ENCODE measurements at places on chromosomes 2 and 18. TPM values are rescaled to one million over a fixed set of nuclear protein-coding genes. Genes with fewer than 3 reads are reported as not detected.
A peak's percentile ranks its signal among the peaks of the same experiment; 100 is the strongest.

GRCh38 chr2:12988279-12988678 is 271.5 kb downstream of the TRIB2 start:
- H3K4me3 ChIP-seq = no peak overlapping the region
- H3K27me3 ChIP-seq = no peaks in the 10 kb centered on the region
- H3K4me1 ChIP-seq = no peaks in the 10 kb centered on the region
- no peak overlapping the region for H3K27ac ChIP-seq

DNA sequence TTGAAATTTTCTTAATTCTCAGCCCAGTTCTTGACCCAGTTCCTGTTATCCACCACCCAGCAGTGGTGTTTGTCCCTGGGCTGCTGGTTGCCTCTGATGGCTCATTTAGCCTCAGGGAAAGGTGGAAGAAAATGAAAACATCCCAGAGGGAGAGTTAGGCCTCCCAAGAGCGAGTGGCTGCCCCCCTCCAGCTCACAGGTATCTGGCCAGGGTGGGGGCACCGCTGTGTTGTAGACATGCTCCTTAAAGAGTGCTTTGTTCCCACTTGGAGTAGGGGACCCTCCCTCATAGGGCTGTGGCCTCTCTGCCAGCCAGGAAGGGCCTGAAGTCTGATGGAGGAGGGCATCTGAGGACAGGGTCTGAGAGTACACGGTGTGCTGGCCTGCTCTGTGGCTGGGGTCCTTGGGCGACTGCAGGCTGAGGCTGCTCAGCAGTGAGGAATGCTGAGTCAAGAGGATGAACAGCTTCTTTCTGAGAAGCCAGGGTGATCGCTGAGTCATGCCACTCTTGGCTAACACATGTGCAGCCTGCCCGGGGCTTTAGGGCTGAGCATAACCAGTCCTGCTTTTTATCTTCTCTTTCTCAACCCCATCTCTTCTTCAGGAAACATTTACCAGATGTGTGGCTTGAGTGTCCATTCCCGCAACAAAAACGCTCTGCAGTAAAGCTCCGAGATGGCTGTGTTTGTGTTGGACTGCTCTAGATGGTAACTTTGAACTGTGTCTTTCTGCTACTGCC is 72.3 kb downstream of the IL1R2 start:
- no peak overlapping the region for H3K4me3 ChIP-seq
- peaks cover 26% of the 10 kb centered on the region for H3K4me1 ChIP-seq
- H3K27me3 ChIP-seq = no peaks in the 10 kb centered on the region
- H3K36me3 ChIP-seq = no peaks in the 10 kb centered on the region

DNA sequence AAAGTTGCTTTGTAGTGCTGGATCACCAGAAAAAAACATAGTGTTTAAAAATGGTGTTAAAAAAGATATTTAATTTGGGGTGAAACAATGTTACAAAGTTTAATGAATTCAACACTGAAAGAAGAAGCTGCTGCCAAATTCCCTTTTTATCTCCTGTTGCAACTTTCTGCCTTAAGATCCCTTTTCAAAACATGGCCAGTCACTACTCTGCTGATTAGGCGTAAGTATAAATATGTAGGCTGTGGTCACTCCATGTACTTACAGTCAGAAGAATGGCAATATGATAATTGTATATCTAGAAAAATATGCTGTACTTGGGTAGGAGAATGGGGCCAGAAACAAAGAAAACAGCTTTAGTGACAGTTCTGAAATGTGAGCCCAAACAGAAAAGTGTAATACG is 123.5 kb upstream of the ZBTB14 start:
- H3K36me3 ChIP-seq = no peaks in the 10 kb centered on the region
- peak; percentile 42 for DNase-seq
- no peak overlapping the region for H3K4me3 ChIP-seq
- H3K27ac ChIP-seq = no peak overlapping the region
- peaks cover 10% of the 10 kb centered on the region for H3K4me1 ChIP-seq
- H3K27me3 ChIP-seq = no peaks in the 10 kb centered on the region

DNA sequence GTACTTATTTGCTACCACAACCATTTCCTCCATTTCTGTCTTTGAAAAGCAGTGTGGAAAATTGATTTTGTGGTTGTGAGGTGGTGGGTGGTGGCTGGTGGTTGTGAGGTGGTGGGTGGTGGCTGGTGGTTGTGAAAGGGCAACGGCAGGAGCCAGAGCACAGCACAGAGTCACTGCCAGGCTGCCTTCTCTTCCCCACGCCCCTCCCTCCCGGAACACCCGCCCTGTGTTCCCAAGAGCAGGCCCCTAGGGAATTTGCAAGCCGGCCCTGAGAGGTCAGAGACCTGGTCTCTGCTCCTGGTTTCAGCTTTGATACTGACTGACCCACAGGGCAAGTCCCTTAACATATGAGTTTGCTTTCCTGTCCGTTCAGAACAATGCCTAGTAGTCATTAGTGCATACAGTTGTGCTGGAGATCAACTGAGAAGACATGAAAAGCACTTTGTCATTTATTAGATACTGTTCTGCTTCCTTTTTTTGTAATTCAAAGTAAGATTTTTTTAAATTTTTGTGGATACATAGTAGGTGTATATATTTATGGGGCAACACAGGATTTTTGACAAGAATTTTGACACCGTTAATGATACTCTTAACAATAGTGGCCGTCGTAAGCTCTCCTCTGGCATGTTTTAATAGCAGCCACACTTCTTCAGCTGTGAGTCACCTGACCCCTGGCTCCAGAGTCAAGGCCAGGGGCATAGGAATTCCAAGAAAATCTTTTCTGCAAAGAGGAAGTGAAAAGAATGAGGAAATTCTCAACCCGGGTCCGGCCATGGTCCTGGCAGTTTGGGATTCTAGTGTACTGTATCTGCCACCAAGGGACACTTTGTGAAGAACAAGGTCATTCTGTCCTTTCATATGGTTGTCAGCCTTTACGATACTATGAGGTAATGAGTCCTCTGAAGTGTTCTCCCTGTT is 53.2 kb downstream of the ITGA6 start:
- no peaks in the 10 kb centered on the region for H3K4me1 ChIP-seq
- no peak overlapping the region for H3K27ac ChIP-seq
- no peaks in the 10 kb centered on the region for H3K36me3 ChIP-seq

DNA sequence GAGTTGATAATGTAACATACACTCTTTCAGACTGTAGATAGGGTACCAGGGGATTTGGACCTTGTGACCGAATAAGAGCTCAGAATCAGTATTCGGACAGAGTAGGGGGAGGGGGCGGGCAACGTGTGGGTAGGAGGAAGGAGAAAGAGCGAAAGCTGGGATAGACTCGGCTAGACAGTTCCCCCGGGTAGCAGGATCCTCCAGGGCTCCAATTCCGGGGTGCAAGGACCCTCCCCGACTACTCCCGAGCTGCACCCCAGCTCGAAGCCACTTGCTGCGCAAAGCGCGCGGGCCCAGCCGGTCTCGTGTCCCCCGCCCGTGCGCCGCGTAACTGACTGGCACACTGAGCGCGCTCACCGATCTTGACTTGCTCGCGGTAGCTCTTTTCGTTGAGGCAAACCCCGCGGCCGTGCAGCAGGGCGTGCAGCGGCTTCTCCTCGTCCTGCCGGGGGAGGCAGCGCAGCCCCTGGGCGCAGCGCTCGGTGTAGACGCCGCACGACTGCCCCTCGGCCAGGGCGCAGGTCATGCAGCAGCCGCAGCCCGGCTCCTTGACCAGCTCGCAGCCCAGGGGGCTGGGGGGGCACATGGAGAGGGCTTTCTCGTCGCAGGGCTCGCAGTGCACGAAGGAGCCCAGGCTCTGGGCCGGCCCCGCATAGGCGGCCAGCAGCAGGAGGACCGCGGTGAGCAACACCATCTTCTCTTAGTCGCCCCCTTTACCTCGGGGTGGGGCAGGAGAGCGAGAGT is 1.1 kb downstream of the IGFBP5 start:
- H3K4me1 ChIP-seq = peaks cover 10% of the 10 kb centered on the region
- DNase-seq = peak; percentile 85
- peak overlapping the region; percentile 37 for H3K27ac ChIP-seq
- H3K36me3 ChIP-seq = no peaks in the 10 kb centered on the region
- peak overlapping the region; percentile 34 for H3K4me3 ChIP-seq
- peaks cover 14% of the 10 kb centered on the region for H3K27me3 ChIP-seq

GRCh38 chr2:98461498-98462049 is 16.9 kb downstream of the INPP4A start:
- peaks cover 97% of the 10 kb centered on the region for H3K4me1 ChIP-seq
- no peak overlapping the region for H3K27ac ChIP-seq
- H3K4me3 ChIP-seq = no peak overlapping the region

GRCh38 chr18:8967573-8967972 is 134.9 kb upstream of the NDUFV2 start:
- H3K4me3 ChIP-seq = no peak overlapping the region
- H3K36me3 ChIP-seq = no peaks in the 10 kb centered on the region
- no peak overlapping the region for H3K27ac ChIP-seq
- no peaks in the 10 kb centered on the region for H3K27me3 ChIP-seq
- no peak for DNase-seq
- H3K4me1 ChIP-seq = no peaks in the 10 kb centered on the region

- no peak overlapping the region for H3K4me3 ChIP-seq
- DNase-seq = no peak
- no peaks in the 10 kb centered on the region for H3K4me1 ChIP-seq
- no peaks in the 10 kb centered on the region for H3K27me3 ChIP-seq
Measured at GRCh38 chr2:238505892-238506280, 79.2 kb downstream of the ASB1 start.

Gene SMAD4
- 92.2 TPM for total RNA-seq

Gene RBFA
- total RNA-seq = 18.7 TPM

GRCh38 chr2:82780050-82780449 is 1679.0 kb downstream of the SUCLG1 start:
- no peak overlapping the region for H3K27ac ChIP-seq
- no peak for DNase-seq
- H3K4me1 ChIP-seq = no peaks in the 10 kb centered on the region
- H3K4me3 ChIP-seq = no peak overlapping the region
- H3K27me3 ChIP-seq = no peaks in the 10 kb centered on the region
- no peaks in the 10 kb centered on the region for H3K36me3 ChIP-seq

DNA sequence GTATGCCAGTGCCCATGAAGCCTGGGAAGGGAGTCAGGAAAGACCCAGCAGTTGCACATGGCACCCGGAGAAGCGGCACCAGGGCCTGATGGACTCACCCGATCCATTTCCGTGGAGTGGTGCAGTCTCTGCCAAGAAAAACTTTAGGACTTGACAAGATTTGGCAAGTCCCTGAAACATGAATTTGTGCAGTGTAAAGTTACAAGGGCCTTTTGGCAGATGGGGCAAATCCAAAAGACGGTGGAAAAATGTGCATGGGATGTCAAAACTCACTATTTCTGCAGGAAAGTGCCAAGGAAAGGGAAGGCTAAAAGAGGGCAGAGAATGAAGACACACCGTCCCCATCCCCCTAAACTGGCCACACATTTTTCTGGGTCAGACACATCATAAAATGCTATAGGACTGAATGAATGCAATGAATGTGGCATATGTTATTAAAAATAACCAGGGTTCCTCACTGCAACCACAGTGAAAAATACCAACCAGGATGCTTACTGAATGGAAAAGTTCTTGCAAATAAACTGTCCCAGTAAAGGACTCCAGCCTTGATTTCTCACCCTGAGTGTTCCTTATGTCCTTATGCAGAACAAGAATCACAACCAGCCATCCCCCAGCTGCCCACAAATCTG is 173.5 kb upstream of the SIX2 start:
- no peaks in the 10 kb centered on the region for H3K4me1 ChIP-seq
- H3K27me3 ChIP-seq = no peaks in the 10 kb centered on the region
- no peak overlapping the region for H3K27ac ChIP-seq
- no peak for DNase-seq
- H3K36me3 ChIP-seq = no peaks in the 10 kb centered on the region

GRCh38 chr2:157258520-157259326 is 1.2 kb downstream of the GALNT5 start:
- H3K27me3 ChIP-seq = no peaks in the 10 kb centered on the region
- no peaks in the 10 kb centered on the region for H3K4me1 ChIP-seq
- no peaks in the 10 kb centered on the region for H3K36me3 ChIP-seq
- H3K4me3 ChIP-seq = peak overlapping the region; percentile 27
- DNase-seq = no peak
- H3K27ac ChIP-seq = peak overlapping the region; percentile 57

- no peaks in the 10 kb centered on the region for H3K27me3 ChIP-seq
- peaks cover 39% of the 10 kb centered on the region for H3K36me3 ChIP-seq
- peaks cover 49% of the 10 kb centered on the region for H3K4me1 ChIP-seq
- no peak overlapping the region for H3K4me3 ChIP-seq
- no peak for DNase-seq
- no peak overlapping the region for H3K27ac ChIP-seq
Measured at GRCh38 chr18:76444446-76445105, 50.5 kb downstream of the ZNF516 start.

DNA sequence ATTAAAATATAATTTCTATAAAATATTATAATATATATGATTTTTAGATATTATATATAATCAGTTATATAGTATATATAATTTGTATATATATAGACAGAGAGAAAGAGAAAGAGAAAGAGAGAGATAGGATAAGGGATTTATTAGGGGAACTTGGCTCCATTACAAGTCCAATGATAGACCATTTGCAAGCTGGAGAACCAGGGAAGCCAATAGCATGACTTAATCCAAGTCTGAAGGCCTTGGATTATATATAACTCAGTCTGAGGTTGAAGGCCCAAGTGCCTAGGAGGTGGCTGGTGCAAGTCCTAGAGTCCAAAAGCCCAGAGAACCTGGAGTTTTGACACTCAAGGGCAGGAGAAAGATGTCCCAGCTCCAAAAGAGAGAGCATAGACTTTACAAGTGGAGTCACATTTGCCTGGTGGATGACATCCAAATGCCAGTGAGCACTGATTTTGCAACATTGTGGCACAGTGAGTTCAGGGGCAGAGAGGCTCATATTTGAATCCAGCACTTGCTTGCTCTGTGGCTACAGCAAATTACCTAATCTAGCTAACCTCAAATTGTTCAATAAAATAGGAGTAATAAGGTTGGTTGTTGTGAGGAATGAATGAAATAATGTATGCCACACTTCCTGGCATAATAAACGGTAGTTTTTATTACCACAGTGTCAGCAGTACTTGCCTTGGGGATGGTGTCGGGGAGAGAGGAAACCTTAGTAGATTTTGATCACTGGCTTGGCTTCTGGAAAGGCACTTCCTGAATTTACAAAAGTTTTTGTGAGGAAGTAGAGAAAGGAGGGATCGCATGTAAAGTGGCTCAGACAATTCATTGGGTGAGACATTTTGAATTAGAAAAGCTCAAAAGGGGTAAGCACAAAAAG is 69.6 kb upstream of the CD28 start:
- H3K27me3 ChIP-seq = no peaks in the 10 kb centered on the region
- no peak overlapping the region for H3K4me3 ChIP-seq
- peak overlapping the region; percentile 44 for H3K27ac ChIP-seq
- peaks cover 23% of the 10 kb centered on the region for H3K4me1 ChIP-seq
- no peak for DNase-seq
- H3K36me3 ChIP-seq = no peaks in the 10 kb centered on the region

Gene FAP
- 15.0 TPM for total RNA-seq

DNA sequence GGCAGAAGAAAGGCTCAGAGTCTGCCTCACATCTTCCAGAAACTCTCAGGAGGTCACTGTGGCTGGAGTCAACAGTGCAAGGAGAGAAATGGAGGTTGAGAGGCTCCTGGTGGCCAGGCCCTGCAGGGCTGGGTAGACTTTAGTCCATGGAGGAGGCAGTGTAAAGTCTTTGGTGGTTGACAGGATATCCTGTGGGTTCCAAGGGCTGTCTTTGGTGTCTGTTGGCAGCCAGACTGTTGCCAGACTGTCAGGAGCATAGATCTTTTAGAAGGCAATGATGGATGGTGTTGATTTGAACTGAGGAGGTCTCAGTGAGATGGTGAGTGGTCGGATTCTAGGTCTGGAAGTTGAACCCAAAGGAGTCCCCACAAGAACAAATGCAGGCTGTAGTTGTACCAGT is 45.0 kb upstream of the SKOR2 start:
- no peak overlapping the region for H3K4me3 ChIP-seq
- H3K27me3 ChIP-seq = no peaks in the 10 kb centered on the region
- no peak for DNase-seq
- no peak overlapping the region for H3K27ac ChIP-seq

GRCh38 chr2:28490558-28490957 is 5.3 kb upstream of the PLB1 start:
- H3K27ac ChIP-seq = no peak overlapping the region
- no peaks in the 10 kb centered on the region for H3K4me1 ChIP-seq
- no peaks in the 10 kb centered on the region for H3K36me3 ChIP-seq
- no peaks in the 10 kb centered on the region for H3K27me3 ChIP-seq
- no peak overlapping the region for H3K4me3 ChIP-seq
